Renal cortical epithelial cell (primary cell): ENCODE measurements at places on chromosomes 2 and 18. TPM values are rescaled to one million over a fixed set of nuclear protein-coding genes. Genes with fewer than 3 reads are reported as not detected.

GRCh38 chr2:240997856-240998705, at the start of gene SNED1:
TSS of gene SNED1 (plus strand) at chr2:240998618. CDS start at chr2:240998838, 220 bp downstream.
- DNase-seq: peak; percentile 50

GRCh38 chr18:54116541-54117257, 107.8 kb downstream of the MBD2 start:
- no peak for DNase-seq

The OR6B2 gene
- not detected in 2 replicates for total RNA-seq

The TMEM200C gene
- total RNA-seq: 0.30 and 0.69 TPM in 2 replicates

DNA sequence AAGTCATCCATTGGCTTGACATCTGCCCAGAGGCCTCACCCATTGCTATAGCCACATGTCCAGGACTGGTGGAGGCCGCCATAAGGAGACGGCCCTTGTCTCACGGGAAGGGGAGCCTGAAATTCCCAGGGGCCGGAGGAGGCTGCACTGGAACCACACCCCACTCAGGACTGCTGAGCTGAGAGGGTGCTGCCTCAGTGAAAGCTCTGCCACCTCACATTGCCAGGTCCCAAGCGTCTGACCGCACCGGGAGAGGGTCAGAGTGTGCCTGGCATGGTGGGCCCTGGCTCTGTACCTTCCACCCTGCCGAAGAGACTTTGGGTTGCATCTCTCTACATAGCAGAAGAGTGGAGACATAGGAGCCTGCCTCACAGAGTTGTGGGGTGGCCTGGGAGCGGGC, 134.1 kb upstream of the GLI2 start:
- no peak for DNase-seq

The SF3B6 gene
- 133 and 207 TPM in 2 replicates for total RNA-seq

The CYTIP gene
- total RNA-seq: 0.94 TPM in 1 of 2 replicates, not detected in the other
